M059J (cell line): ENCODE measurements at places on chromosomes 2 and 18. TPM values are rescaled to one million over a fixed set of nuclear protein-coding genes. Genes with fewer than 3 reads are reported as not detected.
A peak's percentile ranks its signal among the peaks of the same experiment; 100 is the strongest.

DNA sequence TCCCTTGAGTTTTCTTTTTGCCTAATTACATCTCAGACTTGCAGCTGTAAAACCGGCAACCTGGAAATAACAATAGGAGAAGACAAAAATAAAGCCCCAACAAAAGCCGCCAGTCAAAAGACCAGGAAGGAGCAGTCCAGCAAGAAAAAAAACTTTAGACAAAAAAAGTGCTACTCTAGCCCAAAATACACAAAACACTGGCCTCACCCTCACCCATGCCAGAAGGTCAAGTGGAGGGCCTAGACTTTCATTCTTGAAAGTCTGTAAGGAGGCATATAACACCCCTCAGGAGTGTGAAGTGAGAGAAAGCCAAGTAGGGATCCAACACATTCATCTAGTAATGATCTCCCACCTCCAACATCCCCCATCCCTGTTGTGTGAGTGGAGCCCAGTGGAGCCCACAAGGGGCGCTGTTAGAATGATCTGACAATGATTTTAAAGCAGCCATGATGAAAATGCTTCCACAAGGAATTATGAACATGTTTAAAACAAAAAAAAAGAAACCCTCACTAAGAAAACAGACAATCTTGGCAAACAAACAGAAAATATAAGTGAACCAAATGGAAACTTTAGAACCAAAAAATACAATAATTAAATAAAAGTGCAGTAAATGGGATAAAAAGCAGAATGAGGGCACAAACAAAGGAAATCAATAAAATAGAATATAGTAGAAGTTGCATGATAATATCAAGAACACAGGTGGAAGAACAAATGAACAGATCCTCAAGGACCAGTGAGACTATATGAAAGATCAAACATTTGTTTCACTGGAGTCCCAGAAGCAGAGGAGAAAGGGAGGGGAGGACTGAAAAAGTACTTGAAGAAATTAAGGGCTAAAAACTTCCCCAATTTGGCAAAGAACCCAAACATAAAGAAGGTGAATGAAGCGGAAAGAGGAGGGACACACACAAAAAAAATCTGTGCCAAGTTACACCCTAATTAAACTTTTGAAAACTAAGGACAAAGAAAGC lies 23.9 kb downstream of the SESTD1 start:
- DNase-seq = no peak

DNA sequence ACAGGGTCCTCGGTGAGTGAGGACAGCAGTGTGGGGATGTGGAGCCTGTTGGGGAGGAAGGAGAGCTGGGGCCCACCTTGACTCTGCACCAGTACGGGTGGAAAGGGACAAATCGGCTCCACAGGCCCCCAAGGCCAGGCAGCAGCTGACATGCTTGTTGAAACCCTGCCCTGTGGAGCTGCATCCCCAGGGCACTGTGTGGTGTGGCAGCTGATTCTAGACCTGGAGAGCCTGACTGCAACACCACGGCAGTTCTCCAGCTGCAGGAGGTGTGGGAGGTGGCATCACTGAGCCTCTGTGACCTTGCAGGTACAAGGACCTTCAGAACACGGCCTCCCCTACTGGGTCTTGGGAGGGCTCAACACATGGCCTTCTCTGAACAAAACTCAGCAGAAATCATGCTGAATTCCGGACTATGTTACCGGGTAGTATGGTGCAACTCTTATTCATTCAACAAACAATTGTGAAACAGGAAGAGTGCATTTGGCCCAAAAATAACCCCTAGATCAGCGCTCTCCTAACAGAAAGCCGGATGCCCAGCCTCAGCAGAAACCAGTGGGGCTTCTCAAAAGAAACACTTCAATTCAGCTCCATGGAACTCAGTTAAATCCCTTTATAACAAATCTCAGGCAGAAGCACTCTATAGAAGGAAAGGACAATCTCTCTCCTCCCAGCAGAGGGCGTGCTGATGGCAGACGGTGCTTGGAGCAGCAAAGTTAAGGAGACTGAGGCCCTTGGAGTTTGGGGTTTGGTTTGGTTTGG lies 104.4 kb upstream of the SALL3 start:
- peak; percentile 25 for DNase-seq

DNA sequence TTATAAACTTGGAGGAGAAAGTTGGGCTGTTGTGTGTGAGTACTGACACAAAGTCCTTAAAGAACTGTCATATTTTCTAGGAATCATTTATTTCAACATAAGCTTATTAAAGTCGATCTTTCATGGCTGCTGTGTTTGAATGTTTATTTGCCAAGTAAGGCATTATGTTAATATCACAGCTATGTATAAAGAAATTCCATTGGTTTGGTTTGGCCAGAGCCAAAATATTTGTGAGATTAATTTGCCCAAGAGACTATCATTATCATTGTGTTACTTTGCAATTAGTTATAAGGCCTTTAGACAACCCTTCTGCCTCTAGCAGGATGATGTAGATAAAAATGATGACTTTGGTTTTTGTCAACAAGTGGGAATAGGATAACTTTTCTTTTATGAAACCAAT lies 240.6 kb upstream of the NT5C1B start:
- no peak for DNase-seq

- DNase-seq = no peak
Measured at GRCh38 chr2:165674780-165675179, 119.3 kb downstream of the GALNT3 start.

- DNase-seq = no peak
Measured at GRCh38 chr2:211652327-211652726, 886.3 kb downstream of the ERBB4 start.

GRCh38 chr2:208015475-208015874 lies 9.9 kb downstream of the PLEKHM3 start:
- DNase-seq = no peak

GRCh38 chr18:45050712-45051601 lies 370.3 kb downstream of the SETBP1 start:
- peak; percentile 89 for DNase-seq

DNA sequence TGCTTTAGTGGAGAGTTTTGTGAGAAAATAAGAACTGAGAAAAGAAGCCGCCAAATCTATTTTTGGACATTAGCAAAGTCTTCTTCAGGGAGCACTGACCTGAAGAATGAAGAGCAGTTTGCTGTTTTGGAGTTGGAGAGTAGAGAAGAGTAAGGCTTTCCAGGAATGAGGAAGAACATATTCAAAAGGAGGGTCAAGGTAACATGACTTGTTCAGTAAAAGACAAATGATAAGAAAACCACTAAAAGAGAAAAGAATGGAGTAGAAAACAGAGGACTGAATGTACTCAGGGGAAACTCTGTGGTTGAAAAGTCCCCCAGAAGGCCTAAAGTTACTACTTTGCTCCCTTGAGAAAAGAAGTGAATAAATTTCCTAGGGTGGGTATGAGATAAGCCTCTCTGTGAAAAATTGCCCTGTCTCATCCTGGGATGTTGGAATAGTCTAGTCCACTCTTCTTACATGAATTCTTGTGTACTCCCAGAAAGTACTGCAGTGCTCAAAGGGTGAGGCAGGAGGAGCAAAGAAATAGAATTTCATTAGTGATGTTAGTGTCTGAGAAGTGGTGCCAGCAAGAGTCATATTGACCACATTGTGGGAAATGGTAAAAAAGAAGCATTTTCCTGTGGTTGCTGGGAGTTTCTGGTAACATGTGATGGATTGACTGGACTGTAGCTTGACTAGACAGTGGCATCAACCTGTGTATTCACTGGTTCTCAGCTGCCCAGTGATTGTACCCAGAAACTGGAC lies 27.8 kb downstream of the MBD5 start:
- peak; percentile 41 for DNase-seq

DNA sequence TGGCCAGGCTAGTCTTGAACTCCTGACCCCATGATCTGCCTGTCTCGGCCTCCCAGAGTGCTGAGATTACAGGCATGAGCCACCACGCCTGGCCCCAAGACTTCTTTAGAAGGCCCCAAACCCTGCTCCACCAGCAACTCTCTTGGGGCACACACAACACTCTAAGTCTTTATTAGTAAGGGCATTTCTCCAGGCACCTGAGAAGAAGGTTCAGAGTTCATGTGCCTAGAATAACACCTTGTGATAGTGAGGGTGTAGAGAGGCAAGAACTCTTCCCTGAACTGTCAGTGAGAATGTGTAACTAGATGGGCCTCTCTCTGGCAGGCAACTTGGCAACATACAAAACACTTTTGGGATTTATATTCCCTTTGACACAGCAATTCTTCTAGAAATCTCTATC lies 43.8 kb downstream of the SH2D6 start:
- DNase-seq = no peak

- no peak for DNase-seq
Measured at GRCh38 chr2:175889701-175890302, 112.3 kb downstream of the LNPK start.

- no peak for DNase-seq
Measured at GRCh38 chr18:6901286-6901926, 171.9 kb downstream of the ARHGAP28 start.

GRCh38 chr2:105110295-105110829 lies 72.5 kb downstream of the MRPS9 start:
- DNase-seq = no peak

DNA sequence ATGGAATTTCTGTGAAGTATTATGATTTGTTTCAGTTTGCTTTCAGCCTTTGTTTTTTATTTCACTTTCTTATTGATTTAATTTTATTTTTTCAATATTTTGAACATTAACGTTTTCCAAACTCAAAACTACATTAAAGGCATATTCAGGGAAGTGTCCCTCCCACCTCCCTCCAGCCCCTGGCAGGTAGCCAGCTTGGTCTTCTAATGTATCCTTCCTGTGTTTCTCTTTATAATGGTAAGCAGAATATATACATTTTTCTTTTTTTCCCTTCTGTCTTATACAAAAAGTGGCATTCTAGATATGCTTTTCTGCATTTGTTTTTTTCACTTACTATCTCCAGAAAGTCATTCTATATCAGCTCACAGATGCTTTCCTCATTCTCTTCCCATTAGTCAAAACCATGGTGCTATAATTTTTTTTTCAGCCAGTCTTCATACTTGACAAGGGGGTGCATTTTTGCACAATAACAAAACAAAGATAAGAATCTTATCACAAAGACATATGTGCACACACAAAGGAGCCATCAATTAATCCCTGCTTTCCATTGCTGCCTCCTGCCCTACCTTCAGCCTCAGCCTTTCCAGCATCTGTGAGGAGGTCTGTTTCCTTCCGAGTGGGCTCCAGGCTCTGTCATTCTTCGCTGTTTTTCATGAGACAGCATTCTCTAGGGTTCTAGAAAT lies 33.7 kb upstream of the TMEM177 start:
- DNase-seq = peak; percentile 61

DNA sequence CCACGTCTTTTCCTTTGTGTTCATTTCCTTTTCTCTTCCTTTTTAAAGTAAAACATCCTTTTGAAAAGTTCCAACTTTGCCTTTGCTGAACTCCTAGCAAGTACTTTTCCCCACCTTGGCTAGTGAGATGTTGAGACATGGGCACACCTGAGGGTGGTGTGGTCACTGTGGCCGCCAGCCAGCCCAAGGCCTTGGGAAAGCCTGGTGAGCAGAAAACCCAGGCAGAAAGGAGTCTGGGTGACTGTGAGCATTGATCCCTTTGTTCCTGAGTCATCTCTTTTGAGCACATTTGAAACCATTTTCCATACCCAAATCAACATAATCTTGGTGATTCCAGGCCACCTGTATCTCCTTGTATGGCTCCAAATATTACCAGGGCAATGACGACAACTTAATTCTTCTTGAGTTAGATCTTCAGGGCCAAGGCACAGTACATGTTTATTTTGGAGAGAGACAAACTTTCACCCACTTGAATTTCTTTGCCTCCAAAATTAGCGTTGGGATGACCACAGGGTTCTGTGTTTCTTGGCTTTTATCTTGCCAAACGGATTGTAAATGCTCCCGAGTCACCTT lies 14.5 kb downstream of the EPAS1 start:
- DNase-seq = no peak

The HOXD4 gene
- total RNA-seq = 0.05 TPM in 1 of 2 replicates, not detected in the other

The FANCL gene
- total RNA-seq = 52.8 and 97.6 TPM in 2 replicates

The CNGA3 gene
- total RNA-seq = not detected in 2 replicates
